Ovary (tissue), 10 donors: ENCODE measurements at places on chromosomes 5 and 9. TPM values are rescaled to one million over a fixed set of nuclear protein-coding genes. Genes with fewer than 3 reads are reported as not detected.

DNA sequence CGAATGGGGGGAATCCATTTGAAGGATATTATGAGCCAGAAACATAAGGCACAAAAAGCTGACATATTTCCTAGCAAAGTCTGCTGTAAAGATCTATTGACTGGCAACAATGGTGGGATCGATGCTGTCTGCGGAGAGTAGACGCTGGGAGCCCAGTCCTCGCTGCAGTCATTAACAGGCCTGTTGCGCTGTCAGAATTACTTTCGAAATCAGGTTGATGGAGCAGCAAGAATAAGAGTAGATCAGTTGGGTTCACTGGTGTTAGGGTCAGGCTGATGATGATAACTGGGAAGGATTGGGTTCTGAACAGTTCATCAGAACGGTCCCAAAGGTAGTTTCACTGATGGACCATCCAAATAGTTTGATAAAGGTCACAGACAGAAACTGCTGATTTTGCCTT is 87.1 kb downstream of the MEGF10 start:
- H3K4me1 ChIP-seq: no peaks in the 10 kb centered on the region
- H3K27me3 ChIP-seq: no peaks in the 10 kb centered on the region
- no peaks in the 10 kb centered on the region for H3K36me3 ChIP-seq
- no peak for DNase-seq

DNA sequence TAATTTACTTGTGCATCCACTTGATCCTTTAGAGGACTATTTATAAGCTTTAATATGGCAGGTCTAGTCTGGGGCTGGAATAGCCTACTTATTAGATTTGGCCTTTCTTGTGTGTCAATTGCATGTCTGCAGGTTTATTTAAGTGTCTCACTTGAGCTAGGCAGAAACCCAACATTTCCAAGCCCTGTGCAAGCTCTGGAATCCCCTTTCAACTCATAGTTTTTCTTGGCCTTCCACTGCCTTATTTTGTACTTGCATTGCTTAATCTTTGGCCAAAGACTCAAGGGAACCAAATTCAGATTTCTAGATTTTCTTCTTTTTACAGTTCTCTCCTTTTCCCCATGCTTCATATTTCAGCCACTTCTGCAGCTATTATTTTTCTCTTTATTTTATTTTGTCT is 102.4 kb upstream of the RFX3 start:
- no peaks in the 10 kb centered on the region for H3K36me3 ChIP-seq
- H3K27me3 ChIP-seq: no peaks in the 10 kb centered on the region
- H3K4me3 ChIP-seq: no peak overlapping the region
- no peaks in the 10 kb centered on the region for H3K4me1 ChIP-seq
- no peak overlapping the region for H3K27ac ChIP-seq
- no peak for DNase-seq

GRCh38 chr9:18362166-18362565 is 111.8 kb upstream of the ADAMTSL1 start:
- no peaks in the 10 kb centered on the region for H3K27me3 ChIP-seq
- no peaks in the 10 kb centered on the region for H3K36me3 ChIP-seq
- no peaks in the 10 kb centered on the region for H3K4me1 ChIP-seq
- no peak overlapping the region for H3K27ac ChIP-seq

DNA sequence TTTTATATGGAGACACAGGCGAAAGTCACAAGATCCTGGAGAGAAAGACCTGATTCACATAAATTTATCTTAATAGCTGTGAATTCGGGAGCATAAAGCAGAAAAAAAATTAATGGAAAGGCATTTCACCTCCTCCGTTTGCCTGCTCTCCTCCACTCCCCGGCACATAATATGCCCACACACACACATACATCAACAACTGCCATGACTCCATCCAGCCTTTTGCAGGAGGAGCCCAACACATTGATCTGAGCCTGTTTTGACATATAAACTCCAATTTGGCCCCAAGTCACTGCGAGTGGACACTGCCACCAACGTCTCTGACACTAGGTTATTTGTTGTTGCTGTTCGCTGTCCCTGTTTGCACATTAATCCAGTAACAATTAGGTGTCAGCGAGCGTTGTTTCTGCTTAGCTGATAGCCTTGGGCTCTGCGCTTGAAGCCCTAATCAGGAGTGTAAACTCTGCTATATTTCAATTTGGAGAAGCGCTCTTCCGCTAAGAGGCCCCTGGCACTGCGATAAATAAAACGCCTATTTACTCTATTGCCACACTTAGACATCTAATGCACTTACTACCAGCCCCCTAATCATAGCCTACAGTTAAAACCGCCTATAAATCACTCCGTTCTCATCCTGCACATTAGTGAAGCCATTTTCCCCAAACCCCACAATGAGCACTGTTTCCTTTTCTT is 195.8 kb upstream of the TBCA start:
- H3K27ac ChIP-seq: no peak overlapping the region
- H3K36me3 ChIP-seq: no peaks in the 10 kb centered on the region
- DNase-seq: no peak
- H3K4me1 ChIP-seq: peaks cover 3% of the 10 kb centered on the region
- peak overlapping the region; percentile 29 for H3K4me3 ChIP-seq
- H3K27me3 ChIP-seq: no peaks in the 10 kb centered on the region

GRCh38 chr9:120936011-120936763 is 9.6 kb upstream of the TRAF1 start:
- peak; percentile 97 for DNase-seq
- H3K27ac ChIP-seq: peak overlapping the region; percentile 31
- peak overlapping the region; percentile 20 for H3K4me3 ChIP-seq

- no peak overlapping the region for H3K27ac ChIP-seq
- H3K4me1 ChIP-seq: no peaks in the 10 kb centered on the region
- no peak overlapping the region for H3K4me3 ChIP-seq
- H3K36me3 ChIP-seq: no peaks in the 10 kb centered on the region
- H3K27me3 ChIP-seq: no peaks in the 10 kb centered on the region
Observed at GRCh38 chr5:72937517-72938061, 18.3 kb upstream of the FCHO2 start.

DNA sequence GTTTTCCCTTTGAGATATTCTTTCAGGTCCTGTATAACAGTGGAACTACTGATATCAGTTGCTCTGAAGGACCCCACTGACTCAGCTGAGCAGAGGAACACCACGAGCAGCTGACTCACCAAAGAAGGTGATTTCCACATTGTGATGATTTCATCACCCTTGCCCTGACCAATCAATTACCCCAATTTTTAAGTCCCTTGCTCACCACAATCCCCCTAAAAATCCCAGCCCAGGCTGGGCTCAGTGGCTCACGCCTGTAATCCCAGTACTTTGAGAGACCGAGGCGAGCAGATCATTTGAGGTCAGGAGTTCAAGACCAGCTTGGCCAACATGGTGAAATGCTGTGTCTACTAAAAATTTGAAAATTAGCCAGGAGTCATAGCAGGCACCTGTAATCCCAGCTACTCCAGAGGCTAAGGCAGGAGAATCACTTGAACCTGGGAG is 125.3 kb upstream of the ABCA1 start:
- H3K27ac ChIP-seq: no peak overlapping the region
- peaks cover 3% of the 10 kb centered on the region for H3K4me1 ChIP-seq
- H3K36me3 ChIP-seq: no peaks in the 10 kb centered on the region
- no peak for DNase-seq

- DNase-seq: no peak
- no peaks in the 10 kb centered on the region for H3K4me1 ChIP-seq
- H3K4me3 ChIP-seq: no peak overlapping the region
- no peaks in the 10 kb centered on the region for H3K27me3 ChIP-seq
Observed at GRCh38 chr5:135828782-135829127, 5.7 kb upstream of the SLC25A48 start.

- no peaks in the 10 kb centered on the region for H3K4me1 ChIP-seq
- H3K27ac ChIP-seq: no peak overlapping the region
- no peak for DNase-seq
- no peak overlapping the region for H3K4me3 ChIP-seq
- H3K27me3 ChIP-seq: no peaks in the 10 kb centered on the region
Observed at GRCh38 chr5:130270786-130271185, 366.5 kb downstream of the CHSY3 start.

DNA sequence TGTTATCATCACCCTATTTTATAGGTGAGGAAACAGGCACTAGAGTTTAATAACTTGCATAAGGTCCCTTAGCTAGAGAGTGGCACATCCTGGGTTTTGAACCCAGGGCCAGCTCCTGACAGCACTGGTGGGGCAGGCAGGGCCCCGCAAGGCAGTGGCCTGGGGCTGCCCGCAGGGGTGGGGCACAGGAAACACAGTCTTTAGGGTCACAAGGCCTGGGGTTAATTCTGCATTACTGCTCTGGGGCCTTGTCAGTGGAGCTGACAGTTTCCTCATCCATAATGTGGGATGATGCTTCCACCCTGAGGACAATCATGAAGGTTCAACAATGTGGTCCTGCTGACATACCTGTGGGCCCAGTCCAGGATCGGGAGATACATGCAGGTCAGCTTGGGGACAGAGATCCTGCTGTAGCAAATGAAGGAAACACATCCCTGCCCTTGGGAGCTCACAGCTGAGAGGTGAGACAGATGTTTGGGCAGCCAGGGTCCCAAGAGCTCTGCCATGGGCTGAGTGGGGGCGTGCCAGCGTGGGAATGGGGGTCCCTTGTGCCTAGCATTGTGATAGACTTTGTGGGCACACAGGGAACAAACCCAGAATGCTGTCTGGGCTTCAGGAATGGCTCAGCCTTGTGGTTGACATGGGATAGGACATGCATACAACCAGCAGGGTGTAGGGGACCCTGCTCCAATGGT is 14.7 kb downstream of the FGF18 start:
- H3K27me3 ChIP-seq: no peaks in the 10 kb centered on the region
- no peaks in the 10 kb centered on the region for H3K36me3 ChIP-seq
- H3K27ac ChIP-seq: no peak overlapping the region
- no peaks in the 10 kb centered on the region for H3K4me1 ChIP-seq

DNA sequence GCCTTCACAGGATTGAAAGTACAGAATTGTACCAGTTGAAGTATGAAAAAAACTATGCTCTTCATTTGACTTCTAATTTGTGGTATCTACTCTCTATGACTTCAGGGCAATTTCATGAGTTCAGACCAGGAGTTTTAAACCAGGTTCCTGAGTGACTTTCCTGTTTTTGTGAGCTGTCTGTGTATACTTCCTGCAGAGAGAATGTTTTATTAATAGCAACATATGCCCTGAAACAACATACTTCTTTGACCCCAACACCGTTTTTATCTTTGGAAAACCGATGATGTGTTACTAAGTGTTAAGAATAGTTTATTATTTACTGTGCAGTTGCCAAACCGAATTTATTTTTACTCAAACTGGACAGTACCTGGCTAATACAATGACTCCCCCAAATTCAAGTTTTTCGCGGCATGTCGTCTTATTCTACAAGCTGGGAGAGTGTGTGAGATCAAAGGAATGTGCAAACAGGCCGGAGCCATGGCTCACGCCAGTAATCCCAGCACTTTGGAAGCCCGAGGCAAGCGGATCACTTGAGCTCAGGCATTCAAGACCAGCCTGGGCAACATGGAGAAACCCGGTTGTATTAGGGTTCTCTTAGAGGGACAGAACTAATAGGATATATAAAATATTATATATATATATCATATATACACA is 58.7 kb upstream of the ERBIN start:
- H3K4me3 ChIP-seq: no peak overlapping the region
- H3K27ac ChIP-seq: no peak overlapping the region
- no peak for DNase-seq
- no peaks in the 10 kb centered on the region for H3K27me3 ChIP-seq

GRCh38 chr5:151628112-151628823 is 37.1 kb upstream of the FAT2 start:
- no peak for DNase-seq
- no peaks in the 10 kb centered on the region for H3K27me3 ChIP-seq
- no peak overlapping the region for H3K4me3 ChIP-seq
- no peak overlapping the region for H3K27ac ChIP-seq
- H3K36me3 ChIP-seq: no peaks in the 10 kb centered on the region

- DNase-seq: no peak
- H3K27me3 ChIP-seq: no peaks in the 10 kb centered on the region
- H3K4me3 ChIP-seq: no peak overlapping the region
- peaks cover 2% of the 10 kb centered on the region for H3K4me1 ChIP-seq
Observed at GRCh38 chr9:112631313-112632070, 86.4 kb downstream of the INIP start.

DNA sequence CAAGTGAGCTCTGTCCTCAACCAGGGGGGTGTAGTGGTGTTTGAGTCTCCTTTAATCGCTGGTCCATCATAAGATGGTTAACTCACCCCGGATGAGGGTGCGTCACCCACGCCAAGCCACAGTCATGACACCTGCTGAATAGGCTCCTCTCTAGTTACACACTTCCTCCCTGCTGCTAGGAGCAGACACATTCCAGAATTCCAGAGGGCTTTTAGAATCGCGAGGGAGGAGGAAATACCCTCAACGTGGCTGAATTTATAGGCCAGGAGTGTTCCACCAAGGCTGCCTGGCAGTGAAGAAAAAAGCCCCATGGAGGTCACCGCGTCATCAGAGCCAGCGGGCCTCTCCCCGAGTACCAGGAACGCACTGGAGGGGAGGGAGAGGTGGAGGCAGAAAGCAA is 5.1 kb downstream of the GLRX start:
- no peak overlapping the region for H3K4me3 ChIP-seq
- H3K27ac ChIP-seq: no peak overlapping the region
- H3K27me3 ChIP-seq: no peaks in the 10 kb centered on the region

- H3K4me1 ChIP-seq: peaks cover 4% of the 10 kb centered on the region
- H3K4me3 ChIP-seq: no peak overlapping the region
- no peaks in the 10 kb centered on the region for H3K36me3 ChIP-seq
- H3K27me3 ChIP-seq: no peaks in the 10 kb centered on the region
Observed at GRCh38 chr5:77029376-77029885, 773 bp upstream of the AGGF1 start.

DNA sequence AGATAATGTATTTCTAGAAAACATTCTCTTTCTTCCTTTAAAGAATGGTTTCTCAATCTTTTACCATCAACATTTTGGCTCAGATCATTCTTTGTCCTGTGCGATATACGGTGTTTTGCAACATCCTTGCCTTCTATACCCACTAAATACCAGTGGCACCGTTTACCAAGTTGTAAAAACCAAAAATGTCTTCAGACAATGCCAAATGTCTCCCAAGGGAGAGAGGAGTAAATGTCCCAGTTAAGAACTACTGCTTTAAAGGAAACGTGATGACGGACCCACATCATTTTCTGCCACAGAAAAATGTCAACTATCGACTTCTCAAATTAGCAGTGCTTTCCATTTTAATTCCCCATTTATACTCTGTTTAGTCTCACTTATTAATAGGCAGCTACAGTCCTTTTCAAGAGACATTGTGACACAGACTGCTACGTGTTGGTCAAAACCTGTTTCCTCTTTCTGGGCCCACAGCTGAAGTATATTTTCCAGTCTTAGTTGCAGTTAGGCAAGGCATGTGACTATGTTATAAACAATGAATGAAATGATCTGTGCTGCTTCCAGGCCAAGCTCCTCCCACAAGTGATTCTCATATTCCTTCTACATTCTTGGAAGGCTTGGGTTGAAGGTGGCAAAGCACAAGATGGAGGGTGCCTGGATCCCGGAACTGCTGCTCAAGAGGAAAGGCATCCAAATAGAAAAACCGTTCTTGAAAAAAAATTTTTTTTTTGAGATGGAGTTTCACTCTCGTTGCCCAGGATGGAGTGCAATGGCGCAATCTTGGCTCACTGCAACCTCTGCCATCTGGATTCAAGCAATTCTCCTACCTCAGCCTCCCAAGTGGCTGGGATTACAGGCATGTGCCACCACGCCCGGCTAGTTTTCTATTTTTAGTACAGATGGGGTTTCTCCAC is 8.8 kb downstream of the PRXL2C start:
- H3K4me1 ChIP-seq: no peaks in the 10 kb centered on the region
- no peaks in the 10 kb centered on the region for H3K36me3 ChIP-seq
- DNase-seq: no peak

The C9orf57 gene
- not detected for total RNA-seq

The SLC36A2 gene
- total RNA-seq: not detected

The SPRY4 gene
- total RNA-seq: 15.9 TPM

The C5orf63 gene
- 2.3 TPM for total RNA-seq

The HTR1A gene
- total RNA-seq: 4.2 TPM

The PTTG1 gene
- 0.86 TPM for total RNA-seq

The PTBP3 gene
- total RNA-seq: 27.7 TPM

The MYOZ3 gene
- 1.8 TPM for total RNA-seq

The PGM5 gene
- total RNA-seq: 28.5 TPM

The TMEM171 gene
- not detected for total RNA-seq

The CRB2 gene
- 4.6 TPM for total RNA-seq
